Activated T-helper 2 cell treated with anti-CD3 and anti-CD28 coated beads, Interferon-gamma antibody, Interleukin-2, Interleukin-4, amounts not matched to agents 10 μg/mL and 5 μg/mL and 100 μg/mL, durations not matched to agents 14 hours and 24 hours and 36 hours (primary cell): ENCODE measurements at places on chromosomes 13 and 19. TPM values are rescaled to one million over a fixed set of nuclear protein-coding genes. Genes with fewer than 3 reads are reported as not detected.

The CYP2A7 gene
- not detected in 2 replicates for total RNA-seq

The NXNL1 gene
- not detected in 2 replicates for total RNA-seq

The TNFSF11 gene
- 4.4 and 5.0 TPM in 2 replicates for total RNA-seq

The NRTN gene
- 0.85 and 0.87 TPM in 2 replicates for total RNA-seq

The KLC3 gene
- 0.18 TPM in 1 of 2 replicates, not detected in the other for total RNA-seq

The KIR2DL4 gene
- total RNA-seq = not detected in 2 replicates

The SIN3B gene
- total RNA-seq = 40.3 and 40.5 TPM in 2 replicates

The ZNF439 gene
- 4.3 and 5.1 TPM in 2 replicates for total RNA-seq

The ZNF563 gene
- 2.3 and 4.2 TPM in 2 replicates for total RNA-seq

The CPAMD8 gene
- 0.27 and 0.44 TPM in 2 replicates for total RNA-seq

The UPF3A gene
- 45.9 and 49.9 TPM in 2 replicates for total RNA-seq

DNA sequence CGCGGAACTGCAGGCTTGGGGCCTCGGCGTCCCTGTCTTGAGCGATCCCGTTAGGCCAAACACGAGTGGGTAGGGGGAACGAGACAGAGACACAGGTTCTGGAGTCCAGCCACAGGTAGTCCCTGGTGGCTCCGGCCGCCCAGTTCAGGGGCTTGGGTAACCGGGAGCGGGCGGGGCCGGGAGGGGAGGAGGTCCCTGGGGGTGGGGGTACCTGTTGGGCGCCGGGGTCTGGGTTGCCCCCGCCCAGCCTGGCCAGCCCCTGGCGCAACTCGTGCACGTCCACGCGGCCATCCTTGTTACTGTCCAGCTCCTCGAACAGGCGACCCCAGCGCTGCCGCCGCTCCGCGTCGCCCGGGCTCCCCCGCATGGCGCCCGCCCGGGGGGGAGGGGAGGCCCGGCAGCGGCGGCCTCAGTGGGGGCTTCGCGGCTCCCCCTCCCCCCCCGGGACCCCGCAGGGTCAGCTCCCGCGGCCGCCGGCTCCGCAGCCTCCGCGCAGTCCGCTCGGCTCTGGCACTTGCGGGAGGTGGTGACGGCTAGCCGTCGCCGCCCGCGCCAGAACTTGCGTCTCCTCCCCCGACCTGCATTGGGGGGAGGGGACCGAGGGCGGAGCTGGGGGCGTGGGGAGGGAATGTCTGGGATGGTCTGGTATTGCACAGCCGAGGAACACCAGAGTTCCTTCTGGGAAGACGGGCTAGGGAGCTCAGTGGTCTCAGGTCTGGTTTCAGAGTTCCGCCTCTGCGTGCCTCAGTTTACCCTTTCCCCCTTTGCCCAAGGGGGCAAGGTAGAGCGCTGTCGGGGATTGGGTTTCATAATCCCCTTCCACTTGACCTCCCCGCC is at the start of gene SLC25A23:
SLC25A23 (minus strand) TSS at position 531 of the 837 bp plus-strand sequence; CDS start at position 367, 164 bp downstream.
- no peaks in the 10 kb centered on the region for H3K27me3 ChIP-seq
- peaks cover 20% of the 10 kb centered on the region for H3K36me3 ChIP-seq
- DNase-seq = peak; percentile 53
- peak within 1 kb of the TSS; percentile 48 for H3K27ac ChIP-seq

- no peak overlapping the region for H3K27ac ChIP-seq
- H3K27me3 ChIP-seq = no peaks in the 10 kb centered on the region
- H3K36me3 ChIP-seq = no peaks in the 10 kb centered on the region
- no peak for DNase-seq
Observed at GRCh38 chr13:93399212-93399611, 172.6 kb downstream of the GPC6 start.

- no peaks in the 10 kb centered on the region for H3K4me1 ChIP-seq
- H3K27me3 ChIP-seq = no peaks in the 10 kb centered on the region
- H3K4me3 ChIP-seq = no peak overlapping the region
- H3K36me3 ChIP-seq = peaks cover 61% of the 10 kb centered on the region
Observed at GRCh38 chr19:48914181-48914580, 14.1 kb downstream of the NUCB1 start.

DNA sequence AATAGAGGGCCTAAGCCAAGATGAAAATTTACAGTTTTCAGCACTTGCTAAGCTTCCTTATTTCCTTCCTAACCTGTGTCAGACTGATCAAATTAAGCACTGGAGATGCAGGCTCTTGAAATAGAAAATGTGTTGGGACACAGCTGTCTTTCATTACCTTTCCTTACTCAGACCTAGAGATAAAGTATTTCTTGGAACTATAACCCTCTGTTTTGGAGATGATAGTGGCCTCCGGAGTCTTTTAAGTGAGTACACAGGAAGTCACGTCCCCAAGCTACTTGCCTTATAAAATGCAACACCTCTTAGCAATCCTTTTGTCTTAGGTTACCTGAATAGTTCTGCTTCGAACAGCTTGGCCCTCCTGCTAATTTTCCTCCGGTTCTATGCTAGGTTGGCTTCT is 12.4 kb upstream of the AKAP11 start:
- no peaks in the 10 kb centered on the region for H3K36me3 ChIP-seq
- H3K27me3 ChIP-seq = peaks cover 7% of the 10 kb centered on the region
- H3K27ac ChIP-seq = peak overlapping the region; percentile 72

DNA sequence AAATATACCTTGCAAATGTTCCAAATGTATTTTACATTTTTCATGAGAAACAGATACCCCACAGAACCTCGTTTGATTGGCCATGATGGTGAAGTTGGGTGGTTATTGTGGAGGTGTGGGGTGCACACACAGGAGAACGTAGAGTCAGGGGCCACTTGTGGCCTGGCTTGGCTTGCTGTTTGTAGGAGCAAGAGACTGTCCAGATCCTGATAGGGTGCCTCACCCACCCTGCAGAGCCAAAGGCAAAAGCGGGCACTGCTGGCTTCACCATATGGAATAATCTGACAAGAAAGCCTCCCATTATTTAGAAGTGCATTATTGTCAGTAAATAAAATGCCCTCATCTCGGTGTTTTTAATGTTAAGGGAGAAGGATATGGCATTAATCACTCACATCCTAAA is 330.2 kb downstream of the TEX29 start:
- DNase-seq = no peak
- no peaks in the 10 kb centered on the region for H3K4me1 ChIP-seq

- H3K36me3 ChIP-seq = peaks cover 72% of the 10 kb centered on the region
- DNase-seq = no peak
Observed at GRCh38 chr13:51412431-51412830, 40.4 kb downstream of the INTS6 start.

DNA sequence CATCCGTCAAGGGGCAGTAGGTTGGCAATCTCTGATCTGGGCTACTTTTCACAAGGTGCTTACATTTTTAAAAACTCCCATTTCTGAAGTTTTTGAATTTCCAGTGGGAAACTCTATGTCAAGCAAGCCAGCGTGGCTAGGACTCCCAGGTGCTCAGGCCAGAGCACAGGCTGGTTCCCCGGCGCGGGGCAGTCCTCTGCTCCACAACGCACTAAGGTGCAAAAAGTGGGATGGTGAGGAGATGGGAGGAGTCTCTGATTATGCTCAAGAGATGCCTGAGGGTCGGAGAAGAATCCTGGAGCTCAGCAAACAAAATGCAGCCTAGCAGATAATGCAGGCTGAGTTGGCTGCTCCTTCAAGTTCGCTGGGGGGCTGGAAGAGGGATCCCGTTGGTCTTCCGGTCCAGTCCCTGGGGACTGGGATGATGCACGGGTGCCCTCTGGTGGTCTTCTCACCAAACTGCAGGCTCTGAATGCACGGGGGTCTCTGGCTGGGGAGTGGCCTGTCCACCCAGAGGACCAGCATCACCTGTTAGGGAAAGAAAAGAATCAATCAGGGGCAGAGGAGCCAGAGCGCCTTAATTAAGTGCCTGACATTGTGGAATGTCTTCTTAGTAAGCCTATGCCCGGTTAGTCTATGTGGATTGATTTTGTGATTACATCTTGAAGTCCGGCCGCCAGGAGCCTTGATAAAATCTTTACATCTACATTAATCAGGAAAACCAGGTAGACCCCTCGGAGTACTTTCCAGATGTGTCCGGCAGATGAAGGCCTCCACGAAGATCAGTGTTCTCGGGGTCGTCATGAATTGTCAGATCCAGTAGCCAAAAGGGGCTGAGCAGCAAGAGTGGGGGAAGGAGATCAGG is 244.4 kb upstream of the MAB21L1 start:
- no peak overlapping the region for H3K27ac ChIP-seq
- H3K27me3 ChIP-seq = peaks cover 6% of the 10 kb centered on the region
- peaks cover 4% of the 10 kb centered on the region for H3K4me1 ChIP-seq
- H3K4me3 ChIP-seq = no peak overlapping the region
- no peaks in the 10 kb centered on the region for H3K36me3 ChIP-seq

- H3K4me1 ChIP-seq = peaks cover 4% of the 10 kb centered on the region
- peaks cover 68% of the 10 kb centered on the region for H3K27me3 ChIP-seq
- no peak for DNase-seq
- H3K27ac ChIP-seq = no peak overlapping the region
- H3K4me3 ChIP-seq = peak overlapping the region; percentile 49
- H3K36me3 ChIP-seq = no peaks in the 10 kb centered on the region
Observed at GRCh38 chr19:46494146-46494940, 1.3 kb downstream of the PNMA8B start.

GRCh38 chr13:48643159-48643558 is 10.6 kb upstream of the CYSLTR2 start:
- DNase-seq = no peak
- H3K27ac ChIP-seq = no peak overlapping the region
- no peak overlapping the region for H3K4me3 ChIP-seq
- peaks cover 7% of the 10 kb centered on the region for H3K27me3 ChIP-seq
- H3K36me3 ChIP-seq = no peaks in the 10 kb centered on the region

GRCh38 chr13:27271570-27272096 is 1.0 kb downstream of the RASL11A start:
- peaks cover 9% of the 10 kb centered on the region for H3K4me1 ChIP-seq
- H3K27ac ChIP-seq = no peak overlapping the region
- peaks cover 47% of the 10 kb centered on the region for H3K27me3 ChIP-seq
- H3K4me3 ChIP-seq = peak overlapping the region; percentile 88
- no peak for DNase-seq

GRCh38 chr13:72985610-72986009 is 73.2 kb upstream of the KLF5 start:
- peaks cover 1% of the 10 kb centered on the region for H3K4me1 ChIP-seq
- no peak overlapping the region for H3K4me3 ChIP-seq
- H3K36me3 ChIP-seq = no peaks in the 10 kb centered on the region
- no peak for DNase-seq
- H3K27ac ChIP-seq = no peak overlapping the region

DNA sequence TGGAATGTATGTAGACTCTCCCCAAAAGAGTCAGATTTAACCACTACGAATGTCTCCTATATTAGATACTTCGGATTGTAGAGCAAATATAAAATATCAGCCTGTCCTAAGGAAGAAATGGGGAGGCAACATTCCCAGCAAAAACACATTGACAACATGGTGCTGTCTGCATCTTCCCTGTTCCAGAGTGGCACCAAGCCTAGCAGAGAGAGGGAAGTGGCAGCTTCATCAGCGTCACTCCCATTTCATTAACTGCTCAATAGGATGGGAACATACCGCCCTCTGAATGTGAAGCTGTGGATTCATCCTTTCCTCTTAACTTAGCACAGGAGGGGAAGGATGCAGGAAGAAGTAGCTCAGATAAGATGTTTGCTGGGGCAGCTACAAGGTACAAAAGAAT is 45.4 kb downstream of the MYO16 start:
- DNase-seq = no peak
- peaks cover 1% of the 10 kb centered on the region for H3K27me3 ChIP-seq
- no peak overlapping the region for H3K4me3 ChIP-seq
- H3K36me3 ChIP-seq = no peaks in the 10 kb centered on the region

- H3K36me3 ChIP-seq = no peaks in the 10 kb centered on the region
- no peak overlapping the region for H3K27ac ChIP-seq
- no peaks in the 10 kb centered on the region for H3K27me3 ChIP-seq
- peaks cover 6% of the 10 kb centered on the region for H3K4me1 ChIP-seq
- no peak overlapping the region for H3K4me3 ChIP-seq
- no peak for DNase-seq
Observed at GRCh38 chr13:29022968-29023367, 202.8 kb downstream of the MTUS2 start.

DNA sequence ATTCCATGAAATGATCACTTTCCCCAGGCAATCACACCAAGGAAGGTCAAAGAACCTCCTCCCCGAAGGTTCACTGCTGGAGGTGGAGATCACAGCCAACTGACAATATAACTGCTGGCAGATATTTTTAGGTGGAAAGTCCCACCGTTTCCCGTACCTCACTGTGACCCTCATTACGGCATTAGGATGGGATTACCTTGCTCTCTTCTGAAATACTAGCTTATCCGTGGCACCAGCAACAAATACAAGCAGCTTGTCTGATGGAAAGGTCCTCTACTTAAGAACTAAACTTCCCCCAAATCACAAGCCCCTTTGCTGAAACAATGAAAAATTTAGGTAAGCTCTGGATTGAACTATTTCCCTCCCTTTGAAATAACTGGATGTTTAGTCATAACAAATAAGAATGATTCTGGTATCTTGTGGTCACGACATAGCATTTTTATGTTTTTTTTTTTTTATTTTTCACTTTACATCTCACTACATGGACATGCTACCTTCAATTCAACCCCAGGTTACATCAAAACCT is 178.9 kb downstream of the COL4A1 start:
- H3K4me3 ChIP-seq = no peak overlapping the region
- H3K27me3 ChIP-seq = peaks cover 33% of the 10 kb centered on the region
- no peak for DNase-seq
- H3K4me1 ChIP-seq = peaks cover 1% of the 10 kb centered on the region
- H3K36me3 ChIP-seq = no peaks in the 10 kb centered on the region

DNA sequence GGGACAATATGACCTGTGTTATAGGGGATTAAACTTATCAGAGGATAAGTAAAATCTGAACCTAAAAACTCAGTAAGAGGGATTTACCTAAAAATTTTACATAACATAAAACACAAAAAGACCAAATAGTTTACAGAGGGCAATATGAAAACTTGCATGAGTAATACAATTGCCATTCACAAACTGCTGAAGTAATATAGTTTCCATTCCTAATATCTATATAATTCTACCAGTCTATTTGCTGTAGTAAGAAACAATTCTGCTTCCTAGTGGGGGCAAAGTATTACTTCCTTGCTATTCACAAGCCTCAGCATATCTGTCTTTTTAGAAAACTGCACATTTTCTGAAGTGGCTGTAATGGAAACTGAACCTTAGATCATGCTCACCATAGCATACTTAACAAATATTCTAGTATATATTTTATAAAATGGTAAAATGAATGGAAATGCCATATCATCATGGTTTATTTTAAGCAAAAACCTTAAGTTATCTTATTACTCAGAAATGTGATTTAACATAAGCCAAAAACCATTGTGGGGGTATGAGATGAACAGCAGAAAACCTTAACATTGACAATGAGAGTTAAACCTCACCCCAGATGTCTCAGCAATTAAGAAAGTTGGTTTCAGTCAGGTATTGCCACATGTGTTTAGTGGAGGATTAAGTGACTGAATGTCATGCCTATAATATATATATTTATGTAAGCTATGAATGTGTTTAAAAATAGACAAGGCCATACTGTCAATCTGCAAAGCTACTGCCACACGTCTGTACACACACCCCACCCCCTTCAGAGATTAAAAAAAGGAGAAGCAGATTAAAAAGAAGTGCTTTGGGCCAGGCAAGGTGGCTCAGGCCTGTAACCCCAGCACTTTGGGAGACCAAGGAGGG is 136.8 kb downstream of the MIPEP start:
- H3K4me1 ChIP-seq = peaks cover 41% of the 10 kb centered on the region
- H3K27me3 ChIP-seq = peaks cover 9% of the 10 kb centered on the region
- H3K27ac ChIP-seq = peak overlapping the region; percentile 65
